ENCODE measurements at places on chromosomes 11 and 22.

GRCh38 chr11:43738600-43739409 lies 58.3 kb downstream of the HSD17B12 start:
- DNase-seq, result no peak

- no peak for DNase-seq
Observed at GRCh38 chr22:24153959-24154358, 27.3 kb upstream of the SUSD2 start.

GRCh38 chr11:46504817-46505613 lies 88.8 kb downstream of the AMBRA1 start:
- no peak for DNase-seq

DNA sequence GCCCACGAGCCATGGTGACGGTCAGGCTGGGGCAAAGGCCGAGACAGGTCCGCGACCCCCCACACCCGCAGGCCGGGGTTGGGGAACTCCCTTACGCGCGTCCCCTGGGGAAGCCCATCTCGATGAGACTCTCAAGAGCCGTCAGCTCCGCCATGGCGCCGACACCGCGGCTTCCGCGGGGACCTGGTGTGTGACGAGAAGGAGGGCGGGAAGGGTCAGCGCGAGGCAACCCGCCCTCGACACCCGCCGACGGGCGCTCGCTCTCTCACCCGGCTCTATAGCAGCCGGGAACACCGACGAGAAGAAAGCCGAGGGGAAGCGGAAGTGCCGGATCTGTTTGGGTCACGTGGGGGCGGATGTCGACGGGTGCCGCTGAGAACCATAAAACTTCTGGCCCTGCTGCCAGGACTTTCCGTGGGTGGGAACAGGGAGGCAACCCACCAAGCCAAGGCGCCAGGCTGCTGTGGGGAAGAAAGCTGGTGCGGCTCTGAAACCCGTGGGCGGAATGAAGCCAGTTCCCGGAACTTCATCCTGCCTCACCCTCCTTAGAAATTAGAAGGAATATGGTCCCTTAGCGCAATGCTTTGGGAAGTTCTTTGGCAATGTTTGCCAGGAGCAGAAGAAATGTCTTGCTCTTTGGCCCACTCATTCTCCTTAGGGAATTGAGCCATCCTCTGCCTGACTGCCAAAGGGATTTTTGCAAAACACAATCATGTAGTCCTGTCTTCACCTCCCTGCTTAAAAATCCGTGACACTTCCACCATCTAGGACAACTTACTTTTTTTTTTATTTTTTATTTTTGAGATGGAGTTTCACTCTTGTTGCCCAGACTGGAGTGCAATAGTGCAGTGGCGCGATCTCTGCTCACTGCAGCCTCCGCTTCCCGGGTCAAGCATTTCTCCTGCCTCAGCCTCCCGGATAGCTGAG lies at the start of gene UBXN1:
Gene UBXN1, minus strand, starts transcription at position 304 of the 927 bp plus-strand sequence. Its CDS starts 150 bp downstream, at position 154.
- DNase-seq, result peak; percentile 87

DNA sequence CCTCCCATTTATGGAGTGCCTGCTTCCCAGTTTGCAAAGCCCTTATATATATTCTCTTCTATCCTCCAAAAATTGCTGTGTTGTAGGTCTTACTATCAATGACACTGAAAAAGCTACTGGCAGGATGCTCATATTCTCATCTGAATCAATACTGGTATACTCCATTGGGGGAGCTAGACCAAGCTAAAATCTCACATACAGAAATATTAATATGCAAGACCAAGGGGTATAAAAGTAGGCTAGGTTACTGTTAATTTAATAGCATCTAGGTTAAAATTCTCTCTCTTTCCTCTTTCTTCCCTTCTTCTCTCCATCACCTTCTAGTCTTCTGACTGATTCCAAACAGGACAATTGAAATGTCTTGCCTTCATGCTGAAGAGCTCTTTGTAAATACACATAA lies 17.1 kb upstream of the BDNF start:
- DNase-seq, result no peak

- no peak for DNase-seq
Observed at GRCh38 chr11:130209954-130210854, 50.6 kb downstream of the ST14 start.

- DNase-seq, result no peak
Observed at GRCh38 chr22:43150731-43151206, 590 bp upstream of the TSPO start.

GRCh38 chr11:134763030-134763388 lies 351.0 kb upstream of the B3GAT1 start:
- no peak for DNase-seq

- no peak for DNase-seq
Observed at GRCh38 chr22:37467391-37467955, 18.7 kb downstream of the MFNG start.

DNA sequence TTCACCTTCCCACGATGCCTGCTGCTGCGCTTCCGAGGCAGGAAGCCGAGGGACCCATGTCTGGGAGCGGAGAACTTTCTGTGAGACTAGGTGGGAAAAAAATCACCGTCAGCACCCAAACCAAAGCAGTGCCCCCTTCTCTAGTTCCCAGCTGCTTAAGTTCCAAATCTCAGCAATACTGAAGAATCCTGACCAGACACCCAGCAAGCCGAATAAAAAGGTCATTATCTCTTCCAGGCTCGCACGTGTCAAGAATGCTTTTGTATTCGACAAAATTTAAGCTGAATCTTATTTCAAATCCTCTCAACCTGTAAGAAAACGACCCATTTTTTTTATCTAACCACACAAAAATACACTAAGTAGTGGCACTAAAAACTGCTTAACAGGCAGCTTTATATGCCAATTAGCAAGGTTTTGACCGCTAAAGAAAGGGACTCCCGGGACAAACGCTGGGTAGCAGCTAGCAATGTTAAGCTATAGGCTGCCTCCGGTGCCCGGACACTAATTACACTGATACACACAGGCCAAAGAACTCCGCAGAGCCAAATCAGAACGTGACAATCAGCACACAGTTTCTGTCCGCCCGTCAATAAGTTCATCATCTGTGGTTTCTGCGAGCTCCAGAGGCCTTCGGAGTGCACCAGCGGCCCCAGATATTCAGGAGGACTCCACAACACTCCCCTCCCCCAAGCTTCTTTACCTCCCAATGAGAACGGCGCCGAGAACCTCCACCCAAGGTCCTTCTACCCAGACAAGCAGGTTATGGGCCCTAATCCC lies 728 bp downstream of the RPL3 start:
- no peak for DNase-seq

DNA sequence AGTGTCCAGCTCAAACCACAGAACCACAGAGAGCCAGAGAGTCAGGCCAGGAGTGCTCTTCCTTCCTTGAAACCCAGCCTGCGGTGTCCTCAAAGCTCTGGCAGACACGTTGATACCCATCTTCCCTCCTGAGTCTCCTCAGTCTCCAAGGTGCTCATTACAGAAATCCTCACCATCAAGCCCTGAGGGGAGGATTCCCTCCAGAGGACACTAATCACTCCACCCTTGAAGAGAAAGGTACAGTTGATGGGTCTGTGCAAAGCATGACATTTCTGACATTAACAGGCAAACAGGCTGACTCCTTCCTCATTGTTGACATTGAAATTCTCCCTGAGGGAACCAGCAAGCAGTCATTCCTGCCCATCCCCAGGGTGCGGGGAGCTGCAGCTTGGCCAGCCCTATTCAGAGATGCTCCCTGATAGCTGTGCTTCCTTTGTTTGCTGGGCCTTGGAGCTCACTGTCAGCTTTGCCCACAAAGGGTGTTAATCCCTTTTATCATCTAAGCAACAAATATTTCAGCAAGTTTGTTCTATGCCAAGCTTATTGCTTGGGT lies 101.7 kb upstream of the CSNK2A3 start:
- DNase-seq, result no peak

GRCh38 chr22:34950489-34950888 lies 115.5 kb upstream of the ISX start:
- DNase-seq, result no peak

- DNase-seq, result no peak
Observed at GRCh38 chr11:66847461-66848232, 4.4 kb downstream of the RCE1 start.

- no peak for DNase-seq
Observed at GRCh38 chr11:10709299-10710086, 15.9 kb upstream of the IRAG1 start.

DNA sequence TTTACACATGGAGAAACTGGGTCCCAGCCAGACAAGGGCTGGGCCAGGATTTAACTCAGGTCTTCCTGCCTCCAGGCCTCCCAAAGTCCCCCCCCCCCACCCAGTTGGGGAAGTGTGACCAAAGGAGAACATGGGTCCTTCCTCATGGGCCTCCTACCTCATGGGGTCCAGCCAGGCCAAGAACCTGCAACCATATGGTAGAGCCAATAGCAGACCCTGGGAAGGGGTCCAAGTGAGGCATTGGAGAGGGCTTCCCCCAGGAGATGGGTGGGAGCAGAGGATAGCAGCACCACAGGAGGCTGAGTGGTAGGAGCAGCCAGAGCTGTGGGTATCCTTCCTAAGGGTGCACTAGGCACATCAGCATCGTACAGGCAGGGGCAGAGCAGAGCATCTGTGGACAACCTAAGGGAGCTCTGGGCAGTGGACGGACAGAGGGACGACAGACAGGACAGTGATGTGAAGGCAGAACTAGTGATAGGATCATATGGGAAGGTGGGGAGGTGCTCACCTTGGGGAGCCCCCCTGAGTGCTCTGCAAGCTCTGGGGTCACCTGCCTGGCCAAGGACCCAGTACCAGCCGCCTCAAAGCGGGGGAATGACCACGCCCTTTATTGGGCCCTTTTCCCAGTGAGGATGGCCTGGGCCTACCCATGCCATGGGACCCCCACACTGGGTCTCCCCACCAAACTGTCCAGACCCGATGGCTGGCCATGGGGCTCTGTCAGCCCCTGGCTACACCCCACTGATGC lies 4.5 kb downstream of the ARVCF start:
- DNase-seq, result no peak

DNA sequence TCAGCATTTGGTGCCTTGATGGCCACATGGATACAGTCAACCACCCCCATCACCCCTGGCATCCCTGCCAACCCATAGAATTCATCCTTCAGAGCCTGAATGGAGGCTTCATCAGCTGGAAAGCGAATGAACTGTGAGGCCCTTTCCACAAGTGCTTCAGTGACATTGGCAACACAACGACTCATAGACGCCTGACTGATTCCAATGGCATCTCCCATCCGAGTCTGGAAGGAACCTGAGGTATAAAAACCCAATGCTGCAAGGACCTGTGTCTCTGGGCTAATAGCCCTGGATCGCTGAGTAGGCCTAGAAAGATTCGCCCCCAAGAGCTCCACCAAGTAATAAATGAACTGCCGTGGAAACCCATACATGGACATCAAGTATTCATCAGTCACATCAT lies 1.3 kb downstream of the HARBI1 start:
- no peak for DNase-seq

GRCh38 chr11:2725368-2726300 lies 25.8 kb upstream of the KCNQ1OT1 start:
- DNase-seq, result no peak

GRCh38 chr22:30969532-30970355 lies 679 bp downstream of the TUG1 start:
- no peak for DNase-seq

DNA sequence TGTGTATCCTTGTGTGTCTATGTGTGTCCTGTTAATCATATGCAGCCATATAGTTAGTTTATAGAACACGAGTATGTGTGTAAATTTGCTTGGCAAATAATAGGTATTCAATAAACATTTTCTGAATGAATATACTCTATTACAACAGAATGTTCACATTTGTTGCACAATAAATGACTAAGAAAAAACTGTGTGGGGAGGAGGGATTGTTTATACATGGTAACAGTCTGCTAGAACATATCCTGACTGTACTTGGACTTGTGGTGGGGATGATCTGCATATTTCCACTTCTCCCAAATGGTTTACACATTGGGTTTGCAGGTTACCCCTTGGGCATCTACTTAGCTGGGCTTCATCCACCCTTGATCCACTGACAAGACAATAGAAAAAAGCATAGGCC lies 194.6 kb downstream of the INSC start:
- no peak for DNase-seq

DNA sequence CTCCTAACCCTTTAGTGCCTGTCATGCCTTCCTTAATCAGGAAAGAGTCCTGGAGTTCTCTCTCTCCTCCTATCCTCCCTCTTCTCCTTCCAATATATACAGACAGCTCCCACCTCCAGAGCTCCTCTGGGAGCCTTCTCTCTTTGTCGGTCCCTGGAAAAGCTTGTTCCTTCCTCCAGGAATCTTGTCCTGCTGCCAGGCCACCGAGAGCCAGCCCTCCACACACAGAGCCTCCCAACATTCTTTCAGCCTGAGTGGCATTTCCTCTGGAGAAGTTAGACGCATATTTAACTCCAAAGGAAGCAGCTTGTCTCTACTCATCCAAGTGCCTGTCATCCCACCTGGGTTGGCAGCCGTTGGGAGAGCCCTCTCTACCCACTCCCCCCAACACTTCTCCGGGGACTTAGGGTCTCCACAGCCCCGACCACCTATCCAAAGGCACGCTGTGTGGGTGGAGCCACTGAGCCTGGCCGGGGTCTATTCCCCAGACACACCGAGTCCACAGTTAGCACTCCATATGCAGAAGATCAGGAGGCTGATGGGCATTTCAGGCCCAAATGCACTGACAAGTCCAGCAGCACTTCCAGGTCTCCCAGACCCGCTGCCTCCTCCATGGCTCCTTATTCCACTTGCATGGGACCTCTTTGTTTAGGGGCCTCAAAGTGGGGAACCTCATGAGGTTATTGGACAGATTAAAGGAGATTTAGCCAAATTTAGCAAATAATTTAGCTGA lies 31.1 kb downstream of the DKK3 start:
- DNase-seq, result no peak

DNA sequence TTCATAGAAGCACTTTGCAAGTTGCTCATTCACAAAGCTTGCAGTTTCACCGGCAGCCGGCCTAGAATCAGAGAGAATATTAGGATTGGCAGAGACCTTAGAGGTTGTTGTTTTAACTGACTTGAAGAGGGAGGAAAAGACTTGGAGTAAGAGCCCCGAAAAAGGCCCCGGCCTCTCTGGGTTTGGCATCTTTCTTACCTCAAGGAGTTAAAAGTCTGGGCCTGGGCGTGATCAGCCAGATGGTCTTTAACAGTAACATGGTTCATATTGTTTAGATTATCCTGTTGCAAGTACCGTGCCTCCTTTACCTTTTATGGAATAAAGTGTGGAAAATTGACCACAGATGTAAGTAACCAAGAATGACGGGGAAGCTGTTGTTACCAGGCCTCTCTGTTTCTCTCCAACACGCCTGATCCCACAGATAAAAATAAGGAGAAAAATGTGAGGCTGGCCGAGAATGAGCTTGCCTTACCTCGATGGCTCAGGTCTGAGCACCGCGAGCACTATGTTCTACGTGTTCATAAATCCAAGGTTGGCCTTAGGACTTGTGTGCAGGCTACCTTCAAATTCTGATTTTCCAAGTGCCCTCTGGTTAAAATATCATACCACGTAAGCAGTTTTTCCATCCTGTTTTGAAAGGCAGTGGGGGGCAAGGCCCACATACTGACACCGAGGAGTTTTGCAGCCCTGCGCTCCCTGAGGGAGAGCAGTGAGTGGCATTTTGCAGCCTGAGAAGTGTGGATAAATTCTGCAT lies 56.4 kb downstream of the PARVA start:
- no peak for DNase-seq

Data from NCI-H2029 (cell line).